ENCODE measurements at places on chromosomes 3 and 15. TPM values are rescaled to one million over a fixed set of nuclear protein-coding genes. Genes with fewer than 3 reads are reported as not detected.

DNA sequence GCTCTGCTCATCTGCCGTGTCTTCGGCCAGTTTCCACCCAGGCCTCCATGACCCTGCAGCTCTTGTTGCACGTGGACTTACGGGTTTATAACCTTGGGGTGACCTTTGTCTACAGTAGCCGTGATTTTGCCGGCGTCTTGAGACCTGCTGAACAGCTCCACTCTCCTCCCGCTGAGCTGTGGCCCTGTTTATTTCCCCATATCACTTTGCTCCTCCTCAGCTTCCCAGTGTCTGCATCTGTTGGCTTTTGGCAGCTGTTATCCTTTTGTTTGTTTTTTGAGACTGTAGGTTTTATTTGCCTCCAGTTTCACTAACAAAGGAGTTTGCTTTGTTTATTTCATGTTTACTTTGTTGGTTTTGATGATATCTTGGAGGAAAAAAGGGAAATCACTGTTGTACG, 29.3 kb upstream of the SLC28A1 start:
- peak; percentile 24 for DNase-seq

DNA sequence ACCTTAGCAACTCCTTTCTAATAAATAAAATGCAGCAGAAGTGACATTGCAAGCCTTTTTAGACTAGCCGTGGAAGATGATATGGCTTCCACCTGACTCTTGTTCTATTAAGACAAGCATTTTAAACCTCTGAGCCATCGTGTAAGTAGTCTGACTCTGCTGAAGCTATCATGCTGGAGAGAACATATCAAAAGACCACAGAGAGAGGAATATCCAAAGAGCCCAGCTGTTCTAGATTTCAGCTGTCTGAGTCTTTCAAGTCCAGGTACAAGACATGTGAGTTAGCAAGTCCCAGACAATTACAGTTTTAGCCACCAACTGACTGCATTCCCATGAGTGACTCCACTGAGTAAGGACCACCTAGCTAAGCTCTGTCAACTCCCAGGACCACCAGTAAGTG, 517.0 kb upstream of the NAALADL2 start:
- no peak for DNase-seq

GRCh38 chr3:5093731-5094130, 28.4 kb upstream of the ARL8B start:
- DNase-seq, result no peak

DNA sequence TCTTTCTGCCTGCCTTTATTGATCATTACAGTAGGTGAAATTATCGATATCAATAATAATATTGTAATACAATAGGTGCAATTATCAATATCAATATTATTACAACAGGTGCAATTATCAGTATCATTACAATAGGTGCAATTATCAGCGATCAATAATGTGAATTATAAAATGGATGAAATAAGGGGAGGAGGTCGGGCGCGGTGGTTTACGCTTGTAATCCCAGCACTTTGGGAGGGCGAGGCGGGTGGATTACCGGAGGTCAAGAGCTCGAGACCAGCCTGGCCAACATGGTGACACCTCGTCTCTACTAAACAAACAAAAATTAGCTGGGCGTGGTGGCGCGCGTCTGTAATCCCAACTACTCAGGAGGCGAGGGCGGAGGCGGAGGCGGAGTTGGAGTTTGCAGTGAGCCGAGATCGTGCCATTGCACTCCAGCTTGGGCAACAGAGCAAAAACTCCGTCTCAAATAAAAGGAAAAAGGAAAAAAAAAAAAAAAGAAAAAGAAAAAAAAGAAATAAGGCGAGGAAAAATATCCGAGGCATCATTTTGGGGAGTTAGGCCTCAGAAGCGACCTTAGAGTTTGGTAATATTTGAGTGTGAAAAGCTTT, 611 bp upstream of the BNIP2 start:
- peak; percentile 80 for DNase-seq

- DNase-seq, result no peak
These were observed 55.2 kb downstream of the CNTN3 start for GRCh38 chr3:74559261-74559660.

DNA sequence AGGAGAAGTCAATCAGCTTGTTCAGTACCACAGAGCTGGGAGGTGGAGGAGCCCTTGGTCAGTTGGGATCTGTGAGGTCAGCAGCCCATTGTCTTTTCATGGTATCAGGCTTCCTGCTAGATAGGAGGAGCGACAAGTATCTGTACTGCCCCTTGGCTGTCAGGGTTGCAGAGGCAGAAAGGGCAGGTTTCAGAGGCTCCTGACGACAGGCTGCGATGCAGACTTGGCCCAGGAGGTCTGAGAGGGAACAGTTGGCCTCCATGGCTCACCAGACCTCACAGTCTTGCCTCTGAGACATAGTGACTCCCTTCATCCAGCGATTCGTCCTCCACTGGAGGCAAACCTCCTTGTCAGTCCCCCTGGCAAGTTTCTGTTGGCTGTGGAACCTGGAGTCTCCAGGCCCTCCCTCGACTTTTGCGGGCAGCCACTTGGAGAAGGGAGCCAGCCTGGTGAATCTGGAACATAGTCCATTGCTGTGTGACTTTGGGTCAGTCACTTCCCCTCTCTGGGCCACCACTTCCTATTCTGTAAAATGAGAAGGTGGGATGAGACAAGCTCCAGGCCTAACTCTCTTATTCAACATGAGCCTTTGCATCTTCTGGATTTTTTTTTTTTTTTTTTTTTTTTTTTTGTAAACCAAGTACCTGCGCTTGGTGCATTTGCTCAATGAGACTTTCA, 177.9 kb upstream of the TLE3 start:
- no peak for DNase-seq

GRCh38 chr15:69861331-69862171, 236.2 kb downstream of the TLE3 start:
- DNase-seq, result no peak

GRCh38 chr15:41904541-41905005, 10.7 kb upstream of the SPTBN5 start:
- DNase-seq, result peak; percentile 51

DNA sequence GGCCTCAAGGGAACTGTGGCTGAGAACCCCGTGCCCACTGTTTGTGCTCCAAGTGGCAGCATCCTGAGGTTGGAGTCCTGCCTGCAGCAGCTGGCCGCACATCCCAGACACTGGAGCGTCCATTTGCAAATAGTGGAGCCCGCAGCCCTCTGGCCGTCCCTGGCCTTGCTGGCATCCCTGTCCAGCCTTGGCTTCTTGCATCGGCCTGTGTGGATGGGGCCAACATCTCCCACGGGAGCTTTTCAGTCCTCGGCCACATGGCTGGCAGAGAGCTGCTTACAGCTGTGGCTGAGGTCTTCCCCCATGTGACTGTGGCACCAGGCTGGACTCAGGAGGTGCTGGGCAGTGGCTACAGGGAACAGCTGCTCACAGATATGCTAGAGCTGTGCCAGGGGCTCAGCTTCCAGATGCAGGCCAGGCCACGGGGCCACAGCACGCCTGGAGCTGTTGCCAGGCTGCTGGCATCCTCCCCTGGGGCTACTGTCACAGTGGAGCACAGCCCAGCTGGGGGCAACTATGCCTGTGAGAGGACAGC, 71.2 kb downstream of the FAM43A start:
- no peak for DNase-seq

GRCh38 chr3:183814240-183814639, 11.1 kb downstream of the MAP6D1 start:
- DNase-seq, result no peak

- no peak for DNase-seq
These were observed 3.1 kb upstream of the CACNA1D start for GRCh38 chr3:53491276-53491675.

GRCh38 chr15:82810890-82811426, 1.5 kb downstream of the WHAMM start:
- no peak for DNase-seq

- no peak for DNase-seq
These were observed 51.0 kb downstream of the ARNT2 start for GRCh38 chr15:80455051-80455648.

GRCh38 chr15:58407778-58408177, 24.0 kb upstream of the LIPC start:
- DNase-seq, result no peak

DNA sequence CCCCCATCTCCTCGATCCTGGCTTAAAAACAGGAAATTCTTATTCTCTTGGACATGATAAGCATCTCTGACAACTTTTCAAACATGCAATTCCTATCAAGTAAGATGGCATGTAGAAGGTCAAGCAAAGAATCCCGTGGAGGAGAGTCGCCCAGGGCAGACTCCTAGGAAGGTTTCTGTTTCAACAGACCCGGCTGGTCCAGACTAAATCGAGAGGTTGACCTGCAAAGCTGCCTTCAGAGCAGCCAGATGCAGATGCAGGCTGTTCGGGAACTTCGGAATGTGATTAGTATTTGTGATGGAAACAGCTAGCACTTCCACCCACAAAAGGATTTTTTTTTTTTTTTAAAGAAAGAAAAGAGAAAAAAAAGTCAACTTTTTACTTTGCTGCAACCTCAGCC, 216.8 kb downstream of the NR1D2 start:
- no peak for DNase-seq

- peak; percentile 27 for DNase-seq
These were observed 9.4 kb upstream of the RPL24 start for GRCh38 chr3:101695779-101696372.

GRCh38 chr3:119676020-119676419, 1.2 kb downstream of the COX17 start:
- no peak for DNase-seq

DNA sequence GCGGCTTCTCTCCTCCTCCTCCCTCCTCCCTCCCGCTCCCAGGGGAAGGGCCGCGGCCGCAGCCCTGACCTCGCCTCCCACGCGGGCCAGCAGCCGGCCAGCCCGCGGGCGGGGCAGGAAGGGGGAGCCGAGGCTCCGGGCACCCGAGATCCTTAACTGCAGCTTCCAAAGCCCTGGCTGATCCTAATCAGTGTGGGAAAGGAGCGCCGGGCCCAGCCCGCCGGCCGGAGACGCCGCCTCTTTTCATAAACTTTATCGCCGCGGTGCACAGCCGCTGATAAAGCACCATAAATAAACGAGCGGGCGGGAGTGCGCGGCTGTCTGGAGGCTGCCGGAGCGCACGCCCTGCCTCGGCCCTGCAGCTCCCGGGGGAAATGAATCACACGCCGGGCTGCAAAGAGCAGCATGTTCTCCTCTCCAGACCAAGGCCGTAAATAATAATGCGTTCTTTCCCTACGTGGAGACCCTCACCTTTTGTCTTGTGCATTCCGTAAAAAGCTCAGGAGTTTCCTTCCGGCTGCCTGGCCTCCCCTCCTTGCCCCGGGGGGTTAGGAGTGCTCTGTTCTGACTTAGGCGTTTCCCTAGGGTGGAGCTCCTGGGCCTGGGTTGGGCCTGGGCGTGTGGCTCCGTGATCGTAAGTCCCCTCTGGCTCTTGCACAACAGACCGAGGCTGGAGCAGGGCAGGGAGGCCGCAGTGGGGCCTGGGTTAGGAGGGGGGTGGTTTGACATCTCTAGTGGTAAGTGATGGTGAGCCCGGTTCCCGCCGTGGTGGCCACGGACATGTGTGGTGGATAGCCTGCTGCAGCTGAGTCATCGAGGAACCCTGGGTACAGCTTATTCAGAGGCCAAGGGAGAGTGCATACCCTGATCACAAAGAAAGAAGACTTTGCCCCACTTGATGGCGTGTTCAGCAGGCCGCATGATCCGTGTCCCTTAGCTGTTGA, 132.6 kb upstream of the HES1 start:
- peak; percentile 83 for DNase-seq

DNA sequence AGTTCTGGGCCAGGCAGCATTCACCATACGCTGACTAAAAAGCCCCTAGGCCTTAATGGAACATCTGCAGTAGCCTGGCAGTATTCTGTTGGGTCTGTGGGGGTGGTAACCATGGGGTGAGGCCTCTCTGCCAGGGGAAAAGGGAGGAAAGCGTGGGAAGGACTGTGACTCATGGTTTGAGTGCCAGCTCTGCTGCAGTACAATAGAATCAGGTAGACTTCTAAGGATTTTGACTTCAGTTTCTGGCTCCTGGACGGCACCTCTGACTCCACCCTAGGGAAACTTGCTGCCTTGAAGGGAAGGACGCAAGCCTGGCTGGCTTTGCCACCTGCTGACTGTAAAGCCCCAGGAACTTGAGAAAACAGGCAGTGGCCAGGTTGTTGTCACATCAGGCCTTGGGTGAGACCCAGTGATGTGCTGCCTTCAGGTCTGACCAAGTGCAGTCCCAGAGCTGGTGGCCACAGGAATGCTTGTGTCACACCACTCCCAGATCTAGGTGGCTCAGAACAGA, 148.6 kb downstream of the SUCNR1 start:
- DNase-seq, result no peak

GRCh38 chr3:180253283-180253682, 216.5 kb upstream of the PEX5L start:
- DNase-seq, result no peak

- DNase-seq, result no peak
These were observed 109.9 kb downstream of the NSUN3 start for GRCh38 chr3:94172695-94173310.

- DNase-seq, result no peak
These were observed 63.3 kb downstream of the ZNF106 start for GRCh38 chr15:42427429-42428223.

GRCh38 chr3:172347895-172348679, 100.2 kb downstream of the GHSR start:
- no peak for DNase-seq

DNA sequence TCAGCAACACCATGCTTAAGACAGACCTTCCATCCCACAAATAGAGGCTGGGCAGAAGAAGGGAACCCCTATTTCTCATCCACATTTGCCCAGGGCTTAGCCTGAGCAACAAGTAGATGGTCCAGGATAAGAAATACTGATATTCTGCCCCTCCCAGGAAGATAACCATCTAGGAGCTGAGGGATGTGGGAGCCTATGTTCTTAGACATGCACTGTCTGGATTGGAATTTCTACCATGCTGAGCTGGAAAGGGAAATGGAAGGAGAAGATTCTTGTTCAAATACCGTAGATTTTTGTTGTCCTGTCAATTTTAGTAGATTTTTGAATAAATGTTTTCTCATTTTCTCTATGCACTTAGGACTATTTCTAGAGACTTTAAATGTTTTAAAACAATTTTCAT, 450.7 kb upstream of the SEMA6D start:
- DNase-seq, result no peak

DNA sequence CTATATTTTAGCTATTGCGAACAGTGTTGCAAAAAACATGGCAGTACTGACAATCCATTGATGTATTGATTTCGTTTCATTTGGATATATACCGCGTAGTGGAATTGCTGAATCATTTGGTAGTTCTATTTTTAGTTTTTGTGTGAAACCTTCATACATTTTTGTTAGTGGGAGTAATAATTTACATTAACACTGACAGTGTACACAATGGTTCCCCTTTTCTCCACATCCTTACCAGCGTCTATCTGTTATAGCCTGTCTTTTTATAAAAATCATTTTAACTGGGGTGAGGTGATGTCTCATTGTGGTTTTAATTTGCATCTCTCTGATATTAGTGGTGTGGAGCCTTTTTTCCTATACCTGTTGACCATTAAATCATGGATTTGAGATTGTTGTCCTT, 392.4 kb upstream of the ALCAM start:
- DNase-seq, result no peak

The TNFSF10 gene
- 70.6 TPM for total RNA-seq

The PAQR5 gene
- 0.17 TPM for total RNA-seq

The CCNB2 gene
- total RNA-seq, result 12.2 TPM

The C3orf20 gene
- total RNA-seq, result not detected

The LTF gene
- 22.6 TPM for total RNA-seq

The SLC22A13 gene
- total RNA-seq, result not detected

The MYO5A gene
- 41.9 TPM for total RNA-seq

The ZBTB20 gene
- total RNA-seq, result 189 TPM

The POLQ gene
- 1.0 TPM for total RNA-seq

The SLC7A14 gene
- total RNA-seq, result 0.05 TPM

The GYG1 gene
- total RNA-seq, result 37.4 TPM

All from prostate gland (tissue), 2 donors.